ENCODE measurements at places on chromosomes 12 and 14. TPM values are rescaled to one million over a fixed set of nuclear protein-coding genes. Genes with fewer than 3 reads are reported as not detected.

DNA sequence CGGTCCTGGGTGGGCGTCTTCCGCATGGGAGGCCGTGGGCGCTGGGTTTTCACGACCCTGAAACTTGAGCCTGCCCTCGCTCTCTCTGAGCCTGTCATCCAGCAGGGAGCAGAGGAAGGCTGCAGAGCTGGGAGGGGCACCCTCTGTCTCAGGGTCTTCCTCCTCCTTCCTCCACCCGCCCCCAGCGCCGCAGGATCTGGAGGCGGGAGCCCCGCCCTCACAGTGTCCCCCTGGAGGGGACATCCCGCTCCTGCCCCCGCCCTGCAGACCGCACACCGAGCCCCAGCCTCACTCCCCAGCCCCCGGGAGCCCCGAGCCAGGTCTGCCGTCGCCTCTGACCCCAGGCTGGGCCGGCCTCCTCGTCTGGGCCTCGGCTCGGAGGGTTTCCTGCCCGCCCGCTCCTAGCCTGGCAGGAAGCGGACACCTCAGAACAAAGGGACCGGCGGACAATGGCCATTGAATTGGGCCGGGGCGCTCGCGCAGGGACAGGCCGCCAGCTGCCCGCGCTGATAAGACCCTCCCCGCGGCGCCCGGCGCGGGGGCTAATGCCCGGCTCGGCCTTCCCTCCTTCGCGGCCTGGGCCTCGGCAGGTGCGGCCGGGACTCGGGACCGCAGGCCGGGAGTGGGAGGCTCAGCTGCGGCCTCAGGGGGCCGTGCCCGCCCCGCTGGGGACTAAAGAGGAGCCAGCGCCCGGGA lies 15.3 kb upstream of the NUDT14 start:
- no peaks in the 10 kb centered on the region for H3K36me3 ChIP-seq
- DNase-seq: no peak
- peaks cover 14% of the 10 kb centered on the region for H3K27me3 ChIP-seq
- H3K4me1 ChIP-seq: no peaks in the 10 kb centered on the region
- no peak overlapping the region for H3K4me3 ChIP-seq
- no peak overlapping the region for H3K27ac ChIP-seq

DNA sequence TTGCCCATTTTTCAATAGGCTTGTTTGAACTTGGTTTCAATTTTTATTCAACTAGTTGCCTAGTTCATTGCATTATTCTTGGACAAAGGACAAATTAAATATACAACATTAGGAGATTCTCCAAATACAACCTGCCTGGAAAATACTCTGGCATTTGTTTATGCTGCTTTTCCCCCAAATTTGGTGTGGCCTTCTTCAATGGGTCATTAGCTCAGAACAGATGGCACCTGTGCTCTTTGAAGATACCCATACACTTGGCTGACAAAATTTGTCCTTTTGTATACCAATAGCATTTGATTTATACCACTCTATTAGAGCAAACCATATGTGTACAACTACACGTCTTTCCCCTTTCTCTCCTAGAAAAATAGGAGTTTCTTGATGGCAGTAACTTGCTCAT lies 35.7 kb downstream of the WBP11 start:
- H3K27ac ChIP-seq: no peak overlapping the region
- H3K4me1 ChIP-seq: no peaks in the 10 kb centered on the region
- peak overlapping the region; percentile 96 for H3K4me3 ChIP-seq
- DNase-seq: no peak

- H3K4me1 ChIP-seq: no peaks in the 10 kb centered on the region
- H3K27ac ChIP-seq: no peak overlapping the region
- H3K4me3 ChIP-seq: no peak overlapping the region
- no peaks in the 10 kb centered on the region for H3K36me3 ChIP-seq
- peak; percentile 3 for DNase-seq
These were observed 302.8 kb downstream of the FSCB start for GRCh38 chr14:44204061-44204835.

- no peak overlapping the region for H3K4me3 ChIP-seq
- H3K27me3 ChIP-seq: no peaks in the 10 kb centered on the region
- DNase-seq: no peak
- no peaks in the 10 kb centered on the region for H3K4me1 ChIP-seq
- H3K27ac ChIP-seq: no peak overlapping the region
- no peaks in the 10 kb centered on the region for H3K36me3 ChIP-seq
These were observed 251.4 kb downstream of the EGLN3 start for GRCh38 chr14:33699300-33699983.

- DNase-seq: no peak
- H3K4me1 ChIP-seq: no peaks in the 10 kb centered on the region
- no peaks in the 10 kb centered on the region for H3K27me3 ChIP-seq
- H3K36me3 ChIP-seq: no peaks in the 10 kb centered on the region
- H3K4me3 ChIP-seq: no peak overlapping the region
- no peak overlapping the region for H3K27ac ChIP-seq
These were observed 23.0 kb upstream of the KCNJ8 start for GRCh38 chr12:21797539-21797938.

DNA sequence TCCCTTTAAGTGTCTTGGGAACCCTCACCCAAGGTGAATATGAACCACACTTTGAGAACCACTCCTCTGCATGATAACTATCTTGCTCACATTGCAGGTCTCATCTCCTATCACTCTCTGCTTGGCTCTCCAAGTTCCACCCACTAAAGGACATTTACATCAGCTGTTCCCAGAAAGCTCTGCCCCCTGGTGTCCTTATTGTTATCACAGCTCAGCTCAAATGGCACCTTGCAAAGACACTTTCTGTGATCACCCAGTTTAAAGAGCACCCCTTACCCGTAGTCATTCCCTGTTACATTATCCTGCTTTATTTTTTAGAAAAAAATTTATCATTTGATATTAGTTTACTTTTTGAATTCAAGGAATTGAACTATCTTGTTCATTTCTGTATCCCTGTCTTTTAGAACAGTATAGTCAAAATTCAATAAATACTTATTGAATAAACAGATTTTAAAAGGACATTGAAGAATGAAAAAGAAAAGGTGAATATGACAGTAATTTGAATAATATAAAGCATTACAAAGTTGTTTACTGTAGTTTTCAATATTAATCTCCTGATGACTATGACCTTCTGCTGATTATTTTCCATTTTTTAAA lies 20.5 kb upstream of the GUCY2C start:
- no peaks in the 10 kb centered on the region for H3K4me1 ChIP-seq
- H3K27me3 ChIP-seq: no peaks in the 10 kb centered on the region
- H3K4me3 ChIP-seq: no peak overlapping the region
- no peak overlapping the region for H3K27ac ChIP-seq

- peaks cover 2% of the 10 kb centered on the region for H3K4me1 ChIP-seq
- DNase-seq: peak; percentile 65
- no peak overlapping the region for H3K4me3 ChIP-seq
- H3K27ac ChIP-seq: no peak overlapping the region
- no peaks in the 10 kb centered on the region for H3K27me3 ChIP-seq
- no peaks in the 10 kb centered on the region for H3K36me3 ChIP-seq
These were observed 15.9 kb downstream of the DENND5B start for GRCh38 chr12:31574803-31575575.

- H3K27me3 ChIP-seq: peaks cover 11% of the 10 kb centered on the region
- peak; percentile 3 for DNase-seq
- H3K27ac ChIP-seq: no peak within 1 kb of the TSS
These were observed at the start of gene DBX2 for GRCh38 chr12:45050751-45051571. TSS of gene DBX2 (minus strand) at chr12:45051099. CDS start at chr12:45050927, 172 bp downstream.

- H3K27me3 ChIP-seq: no peaks in the 10 kb centered on the region
- DNase-seq: no peak
- H3K36me3 ChIP-seq: peaks cover 33% of the 10 kb centered on the region
- H3K4me3 ChIP-seq: peak overlapping the region; percentile 58
- H3K4me1 ChIP-seq: peaks cover 20% of the 10 kb centered on the region
- H3K27ac ChIP-seq: peak overlapping the region; percentile 98
These were observed 729 bp upstream of the GAPDH start for GRCh38 chr12:6533653-6533922.

- H3K27ac ChIP-seq: peak overlapping the region; percentile 71
- H3K36me3 ChIP-seq: no peaks in the 10 kb centered on the region
- H3K4me3 ChIP-seq: peak overlapping the region; percentile 66
- DNase-seq: peak; percentile 52
These were observed 458 bp downstream of the SSPN start for GRCh38 chr12:26195641-26196420.

GRCh38 chr14:61388173-61388975 lies 67.0 kb downstream of the PRKCH start:
- H3K36me3 ChIP-seq: no peaks in the 10 kb centered on the region
- no peaks in the 10 kb centered on the region for H3K4me1 ChIP-seq
- H3K27ac ChIP-seq: no peak overlapping the region
- H3K4me3 ChIP-seq: no peak overlapping the region
- H3K27me3 ChIP-seq: no peaks in the 10 kb centered on the region

- no peaks in the 10 kb centered on the region for H3K36me3 ChIP-seq
- no peak for DNase-seq
- H3K4me1 ChIP-seq: no peaks in the 10 kb centered on the region
- H3K27ac ChIP-seq: no peak overlapping the region
- no peak overlapping the region for H3K4me3 ChIP-seq
- no peaks in the 10 kb centered on the region for H3K27me3 ChIP-seq
These were observed 266.4 kb upstream of the SFSWAP start for GRCh38 chr12:131444220-131445164.

DNA sequence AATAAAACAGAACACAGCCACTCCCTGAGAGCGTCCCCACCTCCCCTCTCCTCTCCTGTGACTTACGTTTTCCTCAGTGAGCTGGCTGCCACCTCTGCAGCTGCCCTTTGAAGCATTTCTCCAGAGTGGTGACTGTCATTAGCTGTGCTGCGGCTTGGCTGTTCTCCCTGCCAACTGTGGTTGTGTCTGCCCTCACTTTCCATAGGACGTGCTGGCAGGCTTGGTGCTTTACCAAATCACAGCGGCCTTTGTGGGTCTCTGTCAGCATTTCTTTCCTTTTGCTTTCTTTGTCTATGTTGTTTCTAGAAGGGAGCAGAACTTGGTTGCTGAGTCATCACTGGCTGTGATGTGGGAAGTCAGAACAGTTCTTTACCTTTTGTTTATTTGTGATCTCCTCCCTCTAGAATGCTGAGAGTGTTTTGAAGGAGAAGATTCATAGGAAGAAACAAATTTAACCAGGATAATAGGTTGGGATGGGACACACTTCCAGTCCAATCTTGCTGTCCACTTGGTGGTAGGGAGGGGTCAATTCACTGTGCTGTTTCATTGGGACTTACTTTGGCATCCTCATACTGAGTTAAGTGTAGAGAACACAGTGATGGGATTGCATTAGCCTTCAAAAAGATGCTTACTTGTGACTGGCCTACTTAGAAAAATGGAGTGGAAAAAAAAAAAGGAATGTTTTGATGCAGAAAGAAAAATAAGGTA lies 88.2 kb downstream of the TMX1 start:
- DNase-seq: peak; percentile 58
- no peak overlapping the region for H3K4me3 ChIP-seq
- H3K36me3 ChIP-seq: no peaks in the 10 kb centered on the region

MANSC4 gene
- 0.17 TPM for total RNA-seq

GLT8D2 gene
- 12.6 TPM for total RNA-seq

PTGR2 gene
- total RNA-seq: 7.2 TPM

BCL2L2 gene
- 17.2 TPM for total RNA-seq

PTPRO gene
- 0.33 TPM for total RNA-seq
